Hematopoietic multipotent progenitor cell (in vitro differentiated cells): ENCODE measurements at places on chromosomes 2 and 18. TPM values are rescaled to one million over a fixed set of nuclear protein-coding genes. Genes with fewer than 3 reads are reported as not detected.

The MROH2A gene
- total RNA-seq, result not detected

The HOXD10 gene
- total RNA-seq, result not detected

The GRHL1 gene
- 0.54 TPM for total RNA-seq

The CLHC1 gene
- total RNA-seq, result 3.8 TPM

The APLF gene
- 5.4 TPM for total RNA-seq

The TUBA4B gene
- total RNA-seq, result not detected

The NRBP1 gene
- 49.8 TPM for total RNA-seq

DNA sequence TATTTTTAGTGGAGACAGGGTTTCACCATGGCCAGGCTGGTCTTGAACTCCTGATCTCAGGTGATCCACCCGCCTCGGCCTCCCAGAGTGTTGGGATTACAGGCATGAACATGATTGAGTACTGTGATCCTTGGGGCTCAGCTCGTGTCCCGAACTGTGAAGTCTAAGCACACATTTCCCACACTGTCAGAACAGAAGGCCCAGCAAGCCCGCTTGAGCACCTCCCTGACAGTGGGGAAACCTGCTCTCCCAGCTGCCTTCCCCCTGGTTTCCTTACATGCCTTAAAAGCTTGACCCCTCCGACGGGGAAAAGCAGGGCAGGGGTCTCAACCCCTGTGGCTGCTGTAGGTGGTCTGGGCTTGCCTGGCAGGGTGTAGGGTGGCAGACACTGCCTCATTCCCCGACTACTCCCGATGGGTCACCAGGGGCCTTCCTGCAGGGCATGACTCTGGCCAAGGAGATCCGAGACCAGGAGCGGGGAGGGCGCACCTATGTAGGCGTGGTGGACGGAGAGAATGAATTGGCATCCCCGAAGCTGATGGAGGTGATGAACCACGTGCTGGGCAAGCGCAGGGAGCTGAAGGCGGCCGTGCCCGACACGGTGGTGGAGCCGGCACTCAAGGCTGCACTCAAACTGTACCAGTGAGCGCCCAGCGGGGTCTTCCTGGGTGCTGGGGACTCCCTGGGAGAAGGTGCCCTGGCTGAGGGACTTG lies 10.1 kb downstream of the VIL1 start:
- no peak for DNase-seq

DNA sequence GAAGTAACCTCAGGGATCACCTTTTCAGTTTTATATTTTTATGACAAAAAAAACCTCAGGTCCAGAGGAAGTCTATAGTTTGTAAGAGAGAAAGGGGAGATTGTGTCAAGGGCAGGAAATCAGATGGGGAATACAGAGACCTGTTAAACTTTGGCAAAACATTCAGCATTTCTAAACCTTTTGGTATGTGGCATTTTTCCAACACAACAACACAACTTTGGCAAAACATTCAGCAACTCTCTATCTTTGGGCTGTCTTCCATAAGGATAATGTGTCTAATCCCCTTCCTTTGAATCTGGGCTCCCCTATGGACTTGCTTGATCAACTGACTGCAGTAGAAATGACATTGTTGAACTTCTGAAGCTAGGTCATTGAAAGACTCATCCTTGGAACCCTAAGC lies 220.6 kb upstream of the CCDC68 start:
- no peak for DNase-seq

- DNase-seq, result no peak
These were observed 127.8 kb downstream of the AGPS start for GRCh38 chr2:177520324-177520723.

DNA sequence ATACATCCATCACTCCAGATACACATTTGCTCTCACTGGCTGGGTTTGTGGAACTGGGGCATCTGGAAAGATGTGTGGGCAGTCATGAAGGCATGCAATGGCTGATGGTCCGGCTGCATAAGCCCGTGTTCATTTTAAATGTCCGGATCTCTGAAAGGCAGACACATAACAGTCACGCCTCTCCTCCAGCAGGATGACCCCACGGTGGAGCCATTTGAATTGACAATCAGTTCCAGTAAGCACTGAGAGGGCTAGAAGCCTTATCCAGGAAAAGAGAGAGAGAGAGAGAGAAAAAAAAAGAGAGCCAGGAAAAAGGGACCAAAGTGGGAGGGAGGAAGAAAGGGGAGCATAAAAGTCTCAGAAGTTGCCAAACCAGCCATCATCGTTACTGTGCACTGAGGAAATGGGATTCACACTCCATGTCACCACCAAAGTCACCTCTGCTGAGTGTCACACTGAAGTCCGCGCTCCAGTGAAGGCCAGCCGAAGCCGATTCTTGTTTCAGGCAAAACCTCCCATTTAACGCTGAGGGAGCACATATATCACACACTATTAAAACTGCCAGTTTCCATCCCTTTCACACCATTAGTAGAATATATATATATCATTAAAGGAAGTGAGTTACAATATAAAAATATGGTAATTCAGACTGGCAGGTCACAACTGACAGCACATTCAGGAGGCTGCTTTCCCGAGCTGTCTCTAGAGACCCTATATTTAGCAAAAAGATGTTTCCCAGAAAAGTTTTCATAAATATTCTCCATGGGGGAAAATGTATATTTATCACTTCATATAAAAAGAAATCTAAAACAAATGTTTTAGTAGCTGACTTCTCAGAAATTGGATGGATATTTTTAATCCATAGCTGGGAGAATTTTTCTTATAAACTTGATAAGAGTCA lies 142.0 kb downstream of the ACTR3 start:
- no peak for DNase-seq

DNA sequence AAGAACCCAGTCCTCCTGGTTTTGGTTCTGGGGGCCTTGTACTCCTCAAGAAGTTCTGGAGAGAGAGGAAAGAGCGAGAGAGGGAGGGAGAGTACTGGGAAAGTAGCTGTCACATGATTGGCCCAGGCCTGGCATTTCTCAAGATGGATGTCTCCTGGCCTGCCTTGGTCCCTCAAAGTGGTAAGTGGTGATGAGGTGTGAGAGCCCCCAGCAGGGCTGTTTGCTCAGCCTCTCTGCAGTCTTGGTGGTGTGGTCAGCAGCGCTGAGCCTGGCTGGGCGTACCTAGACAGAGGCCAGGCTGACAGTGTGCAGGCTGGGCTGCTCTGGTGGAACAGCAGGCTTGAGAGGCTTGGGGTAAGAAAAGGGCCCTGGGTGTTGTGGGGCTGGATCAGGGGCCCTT lies 2.5 kb downstream of the SPEG start:
- no peak for DNase-seq

DNA sequence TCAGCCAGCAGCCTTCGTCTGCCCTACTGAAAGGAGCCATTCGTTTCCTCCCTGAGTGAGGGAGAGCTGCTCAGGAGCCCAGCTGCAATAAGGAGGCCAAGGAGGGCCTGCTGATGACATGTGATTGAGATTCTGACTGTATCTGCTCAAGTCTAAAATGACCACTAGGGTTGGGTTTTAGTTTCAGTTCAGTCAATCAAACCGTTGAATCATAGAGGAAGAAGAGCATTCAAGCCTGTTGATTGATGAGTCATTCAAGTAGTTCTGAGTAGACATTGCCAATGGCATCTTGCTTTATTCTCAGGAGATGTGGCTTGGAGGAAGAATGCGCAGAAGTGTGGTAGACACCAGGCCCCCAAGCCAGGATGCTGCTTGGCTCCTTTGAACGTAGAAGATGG lies 19.9 kb upstream of the BCL2L11 start:
- no peak for DNase-seq

DNA sequence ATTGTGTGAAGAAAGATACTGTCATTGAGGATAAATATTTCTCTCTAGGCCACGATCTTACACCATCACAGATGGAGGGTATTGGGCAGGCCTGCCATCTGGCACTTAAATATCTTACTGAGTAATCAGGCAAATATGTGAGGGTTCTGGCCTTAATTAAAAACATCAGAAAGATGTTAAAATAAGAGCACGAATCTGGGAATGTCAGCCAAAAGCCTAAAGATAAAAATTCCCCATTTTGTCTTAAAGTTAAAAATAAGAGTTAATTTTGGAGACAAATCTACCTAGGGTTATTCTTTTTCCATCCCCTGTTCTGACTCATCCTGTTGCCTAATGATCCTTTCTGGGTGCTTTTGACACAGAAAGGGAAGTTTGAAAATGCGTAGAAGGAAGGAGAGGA lies 121.0 kb downstream of the SUCLG1 start:
- DNase-seq, result no peak

DNA sequence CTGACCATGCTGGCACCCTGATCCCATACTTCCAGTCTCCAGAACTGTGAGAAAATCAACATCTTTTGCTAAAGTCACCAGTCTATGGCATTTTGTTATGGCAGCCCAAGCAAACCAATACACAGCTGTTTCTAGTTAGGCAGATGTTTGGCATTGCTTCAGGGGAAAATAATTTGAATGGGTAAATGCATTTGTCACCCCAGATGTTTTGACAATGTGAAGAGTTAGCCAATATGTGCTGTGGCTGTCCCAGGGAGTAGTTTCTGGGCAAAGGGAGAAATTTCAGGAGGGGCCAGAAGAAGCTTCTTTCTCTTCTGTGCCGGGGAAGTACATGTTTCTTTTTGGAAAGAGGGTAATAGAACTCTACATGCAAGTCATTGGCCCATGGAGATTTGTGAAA lies 619.0 kb downstream of the SLC4A3 start:
- DNase-seq, result no peak
